ENCODE measurements at places on chromosomes 1 and 21. TPM values are rescaled to one million over a fixed set of nuclear protein-coding genes. Genes with fewer than 3 reads are reported as not detected.

DNA sequence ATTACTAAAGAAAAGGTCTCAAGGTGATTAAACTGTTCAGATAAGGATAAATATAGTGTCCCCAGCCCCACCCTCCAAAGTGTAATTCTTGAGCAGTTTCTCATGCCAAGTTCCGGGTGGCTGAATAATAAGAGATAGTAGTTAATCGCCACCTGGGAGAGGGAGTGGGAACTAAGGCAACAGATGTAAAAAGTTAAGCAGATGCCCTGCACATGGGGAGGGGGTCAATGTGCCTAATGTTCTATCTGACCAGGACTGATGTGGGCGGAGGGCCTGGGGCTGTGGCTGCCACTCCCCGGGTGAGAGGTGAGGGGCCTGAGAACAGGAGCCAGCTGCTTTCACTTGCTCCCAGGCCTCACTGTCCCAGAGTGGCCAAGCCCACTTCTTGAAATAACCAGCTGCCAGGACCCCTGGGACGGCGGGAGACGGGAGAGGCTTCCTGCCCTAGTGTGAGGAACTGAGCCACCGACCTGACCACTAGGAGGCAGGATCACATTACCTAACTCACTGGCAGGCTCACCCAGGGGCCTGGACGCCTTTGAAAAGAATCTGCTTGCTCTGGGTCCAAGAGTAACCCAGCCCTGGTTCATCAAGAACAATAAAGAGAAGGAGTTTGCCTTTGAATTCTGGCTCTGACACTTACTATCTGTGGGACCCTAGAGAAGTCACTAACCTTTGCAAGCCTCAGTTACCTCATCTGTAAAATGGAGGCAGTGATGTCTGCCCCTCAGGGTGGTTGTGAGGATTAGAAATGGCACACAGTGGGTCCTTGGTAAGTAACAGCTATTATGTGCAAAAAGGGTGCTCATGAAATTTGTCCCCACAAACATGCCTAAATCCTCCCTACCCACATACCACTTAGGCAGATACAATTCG is 179.2 kb downstream of the ATG4C start:
- no peak for DNase-seq

The EVA1C gene
- total RNA-seq = 7.6 TPM

DNA sequence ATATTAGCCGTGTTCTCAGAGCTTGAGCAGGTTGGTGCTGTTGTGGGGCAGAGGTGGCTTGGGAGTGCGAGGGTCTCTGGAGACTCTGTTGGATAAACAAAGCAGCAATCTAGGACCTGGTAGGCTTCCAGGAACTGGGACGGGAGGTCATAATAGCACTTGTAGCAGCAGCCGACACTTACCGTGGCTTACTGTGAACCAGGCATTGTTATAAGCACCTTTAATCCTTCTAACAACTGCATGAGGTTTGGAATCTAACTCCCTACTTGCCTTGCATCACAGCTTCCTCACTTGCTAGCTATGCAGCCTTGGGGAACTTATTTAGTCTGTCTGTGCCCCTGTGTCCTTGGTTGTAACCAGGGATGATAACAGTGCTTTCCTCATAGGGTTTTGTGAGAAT is 94.9 kb downstream of the NAV1 start:
- DNase-seq = no peak

- DNase-seq = peak; percentile 3
Observed at GRCh38 chr1:100896481-100896982, 642 bp downstream of the SLC30A7 start.

The LRRC38 gene
- total RNA-seq = 2.4 TPM

DNA sequence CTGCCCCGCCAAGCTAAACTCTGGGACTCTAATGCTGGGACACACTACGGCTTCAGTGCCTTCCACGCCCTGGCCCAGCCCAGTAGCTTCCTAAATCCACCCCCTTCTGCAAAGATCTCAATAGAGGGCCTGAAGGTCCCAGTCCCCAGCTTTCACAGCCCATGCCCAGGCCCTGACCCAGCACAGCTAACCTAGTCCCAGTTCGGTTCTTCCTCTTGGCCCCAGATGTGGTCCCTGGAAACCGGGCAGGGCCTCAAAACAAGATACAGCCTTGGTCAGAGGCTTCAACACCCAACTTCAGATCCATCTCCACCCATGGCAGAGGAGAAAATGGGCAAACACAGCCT is 646 bp upstream of the PDZK1IP1 start:
- no peak for DNase-seq

The AK5 gene
- total RNA-seq = 29.9 TPM

GRCh38 chr1:100699744-100700143 is 19.8 kb upstream of the VCAM1 start:
- DNase-seq = no peak

The PLEKHG5 gene
- total RNA-seq = 13.5 TPM

- no peak for DNase-seq
Observed at GRCh38 chr1:87650306-87650705, 321.6 kb downstream of the LMO4 start.

The GBP6 gene
- total RNA-seq = 0.73 TPM

DNA sequence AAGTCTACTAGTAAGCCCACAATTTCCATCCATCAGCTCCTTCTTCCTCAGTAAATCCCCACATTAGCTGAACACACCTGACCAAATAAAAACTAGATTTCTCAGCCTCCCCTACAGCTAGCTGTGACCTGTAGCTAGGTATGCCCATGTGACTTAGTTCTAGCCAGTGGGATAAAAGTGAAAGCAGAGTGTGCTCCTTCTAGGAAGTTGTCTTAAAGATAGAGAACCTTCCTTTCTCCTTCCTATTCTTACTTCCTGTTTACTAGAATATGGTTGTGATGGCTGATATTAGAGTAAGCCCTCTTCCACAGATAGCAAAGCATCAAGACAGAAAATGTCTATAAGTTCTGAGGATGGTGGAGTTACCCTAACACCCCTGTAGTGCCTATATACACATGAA is 67.0 kb downstream of the PIK3R3 start:
- no peak for DNase-seq

DNA sequence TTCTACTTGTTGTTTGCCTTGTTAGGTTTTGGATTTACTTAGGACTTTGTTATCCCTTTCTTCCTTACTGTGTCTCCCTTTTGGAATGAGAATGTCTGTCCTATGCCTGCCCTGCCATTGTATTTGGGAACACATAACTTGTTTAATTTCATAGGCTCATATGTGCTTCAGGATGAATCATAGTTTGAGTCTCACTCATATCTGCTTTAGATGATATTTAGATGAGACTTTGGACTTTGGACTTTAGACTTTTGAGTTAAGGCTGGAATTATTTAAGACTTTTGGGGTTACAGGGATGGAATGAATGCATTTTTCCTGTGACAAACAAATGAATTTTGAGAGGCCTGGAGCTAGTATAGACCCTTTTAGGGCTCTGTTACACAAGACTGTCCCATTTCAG is 33.4 kb downstream of the PSMG1 start:
- no peak for DNase-seq

The SEC22B gene
- 31.8 TPM for total RNA-seq

GRCh38 chr1:152247316-152247715 is 23.3 kb upstream of the HRNR start:
- no peak for DNase-seq

DNA sequence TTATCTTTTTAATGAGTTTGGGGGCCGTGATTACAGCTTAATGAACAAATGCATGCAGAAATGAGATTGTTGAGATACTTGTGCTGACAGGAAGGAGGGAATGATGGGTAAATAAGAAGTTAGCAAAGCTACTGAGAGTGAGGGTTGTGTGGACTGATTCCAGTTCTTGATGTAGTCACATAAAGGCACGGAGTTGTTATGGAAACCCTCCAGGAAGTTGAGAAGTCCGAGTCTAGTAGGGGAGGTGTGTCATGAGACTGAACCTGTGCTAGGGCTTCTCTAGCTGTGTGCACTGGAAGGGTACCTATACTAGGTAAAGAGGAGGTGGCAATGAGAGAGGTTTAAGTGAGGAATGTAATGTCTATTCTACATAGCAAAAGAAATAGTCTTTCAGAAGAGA is 475.7 kb downstream of the USP25 start:
- DNase-seq = no peak

- DNase-seq = peak; percentile 22
Observed at GRCh38 chr21:46459356-46460112, 843 bp downstream of the DIP2A start.

GRCh38 chr1:230287674-230288315 is 138.3 kb downstream of the PGBD5 start:
- DNase-seq = no peak

- peak; percentile 88 for DNase-seq
Observed at GRCh38 chr1:28663871-28664470, 4.6 kb upstream of the GMEB1 start.

GRCh38 chr1:109598156-109598555 is 21.3 kb downstream of the GNAT2 start:
- DNase-seq = no peak

- no peak for DNase-seq
Observed at GRCh38 chr1:228292609-228292911, 84.7 kb downstream of the OBSCN start.

DNA sequence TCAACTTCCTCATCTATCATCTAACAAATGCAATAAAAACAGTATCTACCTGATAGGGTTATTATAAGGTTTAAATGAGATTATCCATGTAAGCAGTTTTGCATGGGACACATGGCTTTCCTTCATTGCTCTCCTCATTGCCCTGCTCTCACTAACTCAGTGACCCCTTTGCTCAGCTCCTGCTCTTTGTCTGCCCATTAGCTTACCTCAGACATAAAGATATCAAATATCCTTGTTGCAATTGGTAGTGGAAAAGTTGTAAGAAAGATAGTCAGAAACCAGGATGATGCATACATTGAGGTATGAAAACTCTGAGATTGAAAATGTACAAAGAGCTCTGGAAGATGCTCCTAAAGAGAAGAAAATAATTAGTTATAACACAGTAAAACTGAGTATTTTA is 89.8 kb downstream of the EVI5 start:
- no peak for DNase-seq

GRCh38 chr1:232382671-232383070 is 247.3 kb downstream of the SIPA1L2 start:
- DNase-seq = no peak

- DNase-seq = no peak
Observed at GRCh38 chr1:206606867-206607266, 5.4 kb downstream of the EIF2D start.

DNA sequence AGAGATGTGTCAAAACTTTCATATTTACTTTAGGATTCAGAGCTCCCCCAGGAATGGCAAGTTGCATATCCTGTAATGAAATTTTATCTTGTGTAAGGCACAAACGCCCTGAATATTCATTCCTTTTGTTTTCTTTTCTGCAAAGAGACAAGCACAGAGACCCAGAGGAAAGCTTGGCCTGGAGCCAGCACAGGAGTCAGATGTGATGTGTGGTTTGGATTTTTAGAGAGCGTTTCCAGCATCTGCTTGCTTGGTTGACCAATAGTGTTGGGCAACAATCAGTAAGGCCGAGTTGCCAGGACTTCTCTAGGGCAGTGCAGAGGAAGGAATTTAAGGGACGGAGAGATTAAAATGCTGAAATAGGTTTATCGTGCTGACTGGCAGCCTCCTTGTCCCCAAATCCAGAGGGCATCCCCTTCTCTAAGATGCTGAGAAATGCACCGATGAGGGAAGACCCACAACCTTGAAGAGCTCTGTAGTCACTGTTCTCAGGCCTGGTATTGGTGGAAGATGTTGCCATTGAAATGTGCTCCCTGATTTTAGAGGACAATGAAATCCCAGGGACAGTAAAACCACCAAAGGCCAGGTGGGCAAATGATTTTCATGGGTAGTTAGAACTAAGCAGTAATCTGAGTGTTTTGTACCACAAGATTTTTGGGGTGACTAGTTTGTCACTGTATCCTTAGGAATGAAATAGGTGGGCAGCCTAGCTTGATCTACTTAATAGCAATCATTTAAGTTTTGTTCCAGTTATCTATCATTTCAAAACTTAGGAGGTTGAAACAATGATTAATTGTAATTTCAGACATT is 37.9 kb upstream of the RHOU start:
- DNase-seq = no peak

The KCNE1 gene
- 0.64 TPM for total RNA-seq

GRCh38 chr1:92937731-92938130 is 23.5 kb downstream of the DIPK1A start:
- no peak for DNase-seq

The PRR9 gene
- total RNA-seq = not detected

The OPTC gene
- total RNA-seq = not detected

- no peak for DNase-seq
Observed at GRCh38 chr1:66450043-66450514, 83.9 kb upstream of the SGIP1 start.

DNA sequence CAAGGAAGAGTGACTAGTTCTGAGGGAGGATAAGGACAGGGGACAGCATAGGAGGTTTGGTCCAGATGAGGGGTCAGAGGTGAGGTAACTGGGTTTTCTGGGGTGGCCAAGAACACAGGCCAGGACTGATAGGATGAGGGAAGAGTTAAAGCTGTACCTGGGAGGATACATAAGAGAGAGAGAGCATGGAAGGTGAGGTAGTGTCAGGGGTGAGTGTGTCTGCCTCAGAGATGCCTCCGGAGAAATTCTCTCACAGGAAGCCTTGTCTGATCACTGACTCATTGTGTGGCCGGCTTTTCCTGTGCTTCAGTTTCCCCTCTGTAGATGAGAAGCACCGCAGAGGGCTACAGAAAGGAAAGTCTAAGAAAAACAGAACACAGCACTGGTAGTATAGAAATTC is 40.2 kb downstream of the FASLG start:
- no peak for DNase-seq

DNA sequence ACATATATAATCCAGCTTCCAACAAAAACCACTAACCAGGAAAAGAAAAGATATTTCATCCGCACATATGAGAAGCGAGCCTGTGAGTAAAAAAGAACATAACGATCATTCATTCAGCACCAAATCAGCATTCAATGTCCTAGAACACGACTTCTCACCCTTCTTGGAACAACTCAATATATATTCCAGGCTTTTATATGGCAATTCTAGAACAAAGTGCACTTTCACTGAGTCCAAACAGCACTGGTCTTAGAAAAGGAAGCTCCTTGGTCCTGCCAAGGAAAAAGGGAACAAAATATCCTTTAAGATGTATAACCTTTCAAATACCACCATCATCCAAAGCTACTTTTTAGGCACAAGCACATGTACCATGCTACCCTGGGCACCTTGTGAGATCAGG is 44.5 kb downstream of the RPL5 start:
- no peak for DNase-seq

The IL20 gene
- total RNA-seq = not detected

The PTCH2 gene
- 2.4 TPM for total RNA-seq

GRCh38 chr1:231557898-231558707 is 29.6 kb downstream of the TSNAX start:
- no peak for DNase-seq

The OVAAL gene
- not detected for total RNA-seq

The SOAT1 gene
- 10.0 TPM for total RNA-seq

The VASH2 gene
- 52.3 TPM for total RNA-seq

GRCh38 chr1:201609661-201610318 is 70.9 kb downstream of the NAV1 start:
- DNase-seq = no peak

- no peak for DNase-seq
Observed at GRCh38 chr1:191582169-191582568, 576.1 kb upstream of the RGS18 start.

GRCh38 chr1:24855474-24855873 is 74.6 kb downstream of the RUNX3 start:
- no peak for DNase-seq
